T follicular helper cell (primary cell): ENCODE measurements at places on chromosomes 2 and 18.

- DNase-seq: no peak
Observed at GRCh38 chr2:191177751-191178736, 27.2 kb upstream of the STAT4 start.

DNA sequence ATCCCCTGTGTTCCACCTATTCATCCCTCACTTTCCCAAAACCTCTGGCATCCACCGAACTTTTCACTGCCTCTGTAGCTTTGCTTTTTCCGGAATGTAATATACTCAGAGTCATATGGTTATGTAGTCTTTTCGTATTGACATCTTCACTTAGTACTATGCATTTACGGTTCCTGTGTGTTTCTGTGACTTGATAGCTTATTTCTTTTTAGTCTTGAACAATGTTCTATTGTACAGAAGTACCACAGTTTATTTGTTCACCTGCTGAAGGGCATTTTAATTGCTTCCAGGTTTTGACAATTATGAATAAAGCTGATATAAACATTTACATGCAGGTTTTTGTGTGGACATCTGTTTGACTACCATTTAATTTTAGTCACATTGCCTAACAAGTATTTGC, 154.7 kb upstream of the DOK6 start:
- no peak for DNase-seq

DNA sequence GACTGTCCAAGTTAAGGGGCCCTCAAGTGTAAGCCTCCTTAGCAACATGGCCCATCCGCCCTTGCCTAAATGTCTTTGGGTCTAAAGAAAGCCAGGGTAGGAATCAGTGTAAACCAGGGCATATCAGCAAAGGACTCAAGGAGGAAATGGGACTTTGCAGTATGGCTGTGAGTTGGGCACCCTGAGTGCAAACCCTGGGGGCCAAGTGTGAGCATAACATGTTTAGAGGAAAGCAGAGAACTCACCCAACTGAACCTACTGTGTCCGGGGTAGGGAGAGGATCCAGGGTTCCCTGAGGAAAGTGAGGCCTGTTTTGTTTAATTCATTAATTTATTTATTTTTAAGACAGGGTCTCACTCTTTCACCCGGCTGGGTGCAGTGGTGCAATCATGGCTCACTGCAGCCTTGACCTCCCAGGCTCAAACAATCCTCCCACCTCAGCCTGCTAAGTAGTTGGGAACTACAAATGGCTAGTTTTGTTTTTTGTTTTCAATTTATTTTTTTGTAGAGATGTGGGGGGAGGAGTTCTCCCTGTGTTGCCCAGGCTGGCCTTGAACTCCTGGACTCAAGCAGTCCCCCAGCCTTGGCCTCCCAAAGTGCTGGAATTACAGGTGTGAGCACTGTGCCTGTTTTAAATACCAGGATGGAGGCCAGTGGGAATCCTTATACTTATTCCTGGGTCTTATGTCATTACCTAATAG, 51.0 kb upstream of the ACTR3 start:
- no peak for DNase-seq

DNA sequence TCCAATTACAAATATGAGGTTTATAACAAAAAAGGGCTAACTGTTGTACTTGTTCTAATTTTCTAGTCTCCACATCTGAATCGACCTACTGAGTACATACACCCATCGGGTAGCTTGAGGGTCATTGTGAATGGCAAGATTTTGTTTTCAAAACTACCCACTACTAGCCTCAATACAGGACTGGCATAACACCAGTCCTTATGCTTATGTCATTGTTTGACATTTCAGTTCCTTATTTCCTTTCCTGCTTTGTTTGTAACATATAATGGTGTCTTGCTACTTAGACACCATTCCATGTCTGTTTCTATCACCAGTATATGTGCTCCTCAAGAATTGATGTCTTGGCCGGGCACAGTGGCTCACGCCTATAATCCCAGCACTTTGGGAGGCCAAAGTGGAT, 86.0 kb downstream of the EPHA4 start:
- no peak for DNase-seq

- no peak for DNase-seq
Observed at GRCh38 chr2:109380502-109381326, 233.1 kb downstream of the SEPTIN10 start.

DNA sequence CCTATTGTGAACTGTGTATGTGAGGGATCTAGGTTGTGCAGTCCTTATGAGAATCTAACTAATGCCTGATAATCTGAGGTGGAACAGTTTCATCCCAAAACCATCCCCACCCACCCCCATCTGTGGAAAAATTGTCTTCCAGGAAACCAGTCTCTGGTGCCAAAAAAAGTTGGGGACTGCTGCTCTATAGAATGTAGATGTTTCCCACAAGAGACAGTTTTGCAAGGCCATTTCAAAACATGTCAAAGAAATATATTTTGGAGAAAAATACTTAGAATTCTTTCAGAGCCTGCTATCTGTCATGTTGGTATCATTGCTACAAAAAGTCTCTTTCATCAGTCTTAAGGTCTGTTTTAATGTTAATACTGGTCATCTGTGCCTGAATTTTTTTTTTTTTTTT, 4.1 kb upstream of the SLC39A10 start:
- no peak for DNase-seq

GRCh38 chr18:26948703-26949102, 83.2 kb upstream of the AQP4 start:
- no peak for DNase-seq

- DNase-seq: no peak
Observed at GRCh38 chr2:100964681-100965169, 37.4 kb upstream of the RPL31 start.
